Central memory CD4-positive, alpha-beta T cell (primary cell): ENCODE measurements at places on chromosomes 7 and 10.

DNA sequence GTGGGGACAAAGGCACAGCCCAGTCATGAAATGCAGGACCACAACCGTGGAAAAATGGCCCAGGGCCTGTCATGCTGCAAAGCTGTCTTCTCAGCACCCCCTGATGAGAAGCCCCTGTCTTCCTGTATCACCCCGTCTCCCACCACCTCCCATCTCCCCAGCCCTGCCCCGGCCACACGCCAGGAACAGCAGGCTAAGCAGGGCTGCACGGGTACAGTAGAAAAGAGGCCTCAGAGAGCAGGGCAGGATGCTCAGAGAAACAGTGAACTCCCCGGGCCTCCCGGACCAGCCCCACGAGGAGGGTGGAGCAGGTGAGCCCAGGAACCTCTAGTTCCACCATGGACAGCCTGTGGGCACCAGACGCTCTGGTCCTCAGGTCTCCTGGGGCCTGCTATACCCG lies 77.7 kb downstream of the FAM53B start:
- no peak for DNase-seq

GRCh38 chr10:110370006-110370405 lies 65.3 kb upstream of the SMNDC1 start:
- DNase-seq: no peak

DNA sequence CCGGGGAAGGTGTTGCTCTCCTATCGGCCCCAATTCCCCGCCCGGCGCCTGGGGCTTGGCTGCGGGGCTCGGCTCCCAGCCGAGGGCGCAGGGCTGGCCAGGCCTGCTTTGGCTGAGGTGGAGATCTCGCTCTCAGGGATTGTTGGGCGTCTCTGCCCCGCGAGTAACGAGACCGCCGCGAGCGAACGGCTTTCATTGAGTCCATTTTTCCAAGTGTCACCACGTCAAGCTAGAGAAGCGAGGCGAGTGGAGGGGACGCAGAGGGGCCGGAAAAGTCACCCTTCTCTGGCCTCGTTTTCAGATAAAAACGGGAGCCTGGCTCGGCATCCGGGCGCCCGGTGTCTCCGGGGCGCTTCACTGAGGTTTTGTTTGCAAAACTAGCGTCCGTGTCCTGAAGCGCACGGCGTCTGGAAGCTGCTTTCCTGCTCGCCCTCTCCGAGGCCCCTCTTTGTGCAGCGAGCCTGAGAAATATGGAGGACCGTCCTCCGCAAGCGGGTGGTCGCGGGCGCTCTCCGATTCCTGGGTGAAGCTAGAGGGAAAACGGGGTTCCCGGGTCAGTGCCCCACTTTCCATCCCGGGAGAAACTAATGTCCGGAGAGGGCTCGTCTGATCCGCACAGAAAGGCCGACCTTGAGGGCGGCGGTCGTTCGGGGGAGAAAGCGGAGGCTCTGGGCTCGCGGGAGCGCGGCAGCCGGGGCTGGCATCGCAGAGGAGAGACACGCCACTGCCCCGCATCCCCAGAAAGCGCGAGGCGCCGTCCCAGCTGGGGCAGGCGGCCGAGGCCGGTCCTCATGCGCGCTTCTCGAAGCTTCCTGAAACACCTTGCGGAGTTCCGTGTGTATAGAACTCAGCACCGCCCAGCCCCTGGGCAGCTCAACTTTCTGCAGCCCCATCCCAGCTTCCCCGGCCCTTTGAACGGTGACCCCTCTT lies 3.5 kb upstream of the EN2 start:
- DNase-seq: no peak

GRCh38 chr7:134140889-134141867 lies 14.0 kb downstream of the LRGUK start:
- DNase-seq: peak; percentile 8

DNA sequence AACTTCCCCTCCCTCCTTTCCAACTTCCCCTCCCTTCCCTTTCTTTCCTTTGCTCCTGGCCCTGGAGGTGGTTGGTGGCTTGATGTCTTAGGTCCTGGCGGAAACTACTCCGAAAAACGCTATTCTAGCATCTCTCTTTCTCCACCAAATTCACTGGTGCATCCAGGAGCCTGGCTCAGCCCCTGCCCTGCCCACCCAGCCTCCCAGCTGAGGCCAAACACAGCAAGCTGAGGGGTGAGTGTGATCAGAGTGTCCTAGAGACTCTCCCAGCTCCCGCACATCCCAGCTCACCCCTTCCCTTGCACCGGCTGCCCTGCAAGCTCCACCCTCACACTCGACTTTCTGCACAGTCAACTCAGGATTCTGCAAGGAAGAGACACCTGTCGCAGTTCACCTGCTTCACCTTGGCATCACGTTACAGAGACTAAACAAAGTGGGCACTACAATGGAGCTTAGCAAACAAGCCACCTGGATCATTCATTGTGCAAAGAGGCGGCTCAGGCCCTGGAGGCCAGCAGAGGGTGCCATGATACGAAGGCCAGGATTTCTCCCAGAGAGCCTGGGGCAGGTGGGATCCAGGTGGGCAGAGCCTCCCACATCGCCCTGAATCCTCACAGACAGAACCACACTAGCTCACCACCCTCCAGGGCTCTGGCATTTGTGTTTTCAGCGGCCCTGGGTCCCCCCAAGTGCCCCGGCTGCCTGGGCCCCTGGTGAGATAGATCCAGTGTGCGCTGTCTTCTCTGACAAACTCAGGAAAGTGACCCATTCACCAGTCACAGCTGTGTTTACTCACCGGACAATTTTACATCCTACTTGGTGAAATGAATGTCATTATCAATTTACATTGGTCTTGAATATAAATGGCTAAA lies 169.6 kb downstream of the TCERG1L start:
- DNase-seq: no peak
